ENCODE measurements at places on chromosomes 12 and 14.

GRCh38 chr12:88153959-88154358 lies 11.9 kb downstream of the TMTC3 start:
- no peak for DNase-seq

DNA sequence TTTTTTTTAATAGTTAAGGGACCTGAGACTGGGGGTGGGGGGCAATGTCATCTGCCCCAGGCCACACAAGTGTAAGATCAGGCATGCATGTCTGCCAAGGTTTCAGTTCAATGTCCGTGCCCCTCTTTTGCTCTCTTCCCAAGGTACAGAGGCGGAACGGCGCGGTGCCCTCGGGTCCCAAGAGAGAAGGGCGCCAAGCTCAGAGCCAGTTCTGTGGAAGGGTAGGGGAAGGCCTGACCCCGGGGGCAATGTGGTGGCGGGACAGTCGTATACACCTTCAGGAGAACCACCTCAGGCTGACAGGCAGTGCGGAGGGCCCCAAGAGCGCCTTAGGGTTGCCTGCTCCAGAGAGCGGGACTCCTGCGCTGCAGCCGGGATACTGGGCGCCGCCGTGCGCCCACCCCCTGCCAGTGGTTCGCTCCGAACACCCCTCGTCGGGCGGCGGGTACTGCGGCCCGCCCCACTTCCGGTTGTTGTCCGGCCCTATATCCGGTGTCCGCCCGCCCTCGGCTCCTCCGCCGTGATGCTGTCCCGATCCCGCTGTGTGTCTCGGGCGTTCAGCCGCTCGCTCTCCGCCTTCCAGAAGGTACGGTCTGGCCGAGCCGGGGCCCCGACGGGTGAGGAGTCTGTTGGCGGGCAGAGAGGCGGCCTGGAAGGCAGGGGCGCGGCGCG lies at the start of gene DLST:
DLST (plus strand) TSS at position 486 of the 672 bp plus-strand sequence; CDS start at position 524, 38 bp downstream.
- DNase-seq: peak; percentile 87

GRCh38 chr12:91967590-91967989 lies 178.1 kb downstream of the BTG1 start:
- no peak for DNase-seq

DNA sequence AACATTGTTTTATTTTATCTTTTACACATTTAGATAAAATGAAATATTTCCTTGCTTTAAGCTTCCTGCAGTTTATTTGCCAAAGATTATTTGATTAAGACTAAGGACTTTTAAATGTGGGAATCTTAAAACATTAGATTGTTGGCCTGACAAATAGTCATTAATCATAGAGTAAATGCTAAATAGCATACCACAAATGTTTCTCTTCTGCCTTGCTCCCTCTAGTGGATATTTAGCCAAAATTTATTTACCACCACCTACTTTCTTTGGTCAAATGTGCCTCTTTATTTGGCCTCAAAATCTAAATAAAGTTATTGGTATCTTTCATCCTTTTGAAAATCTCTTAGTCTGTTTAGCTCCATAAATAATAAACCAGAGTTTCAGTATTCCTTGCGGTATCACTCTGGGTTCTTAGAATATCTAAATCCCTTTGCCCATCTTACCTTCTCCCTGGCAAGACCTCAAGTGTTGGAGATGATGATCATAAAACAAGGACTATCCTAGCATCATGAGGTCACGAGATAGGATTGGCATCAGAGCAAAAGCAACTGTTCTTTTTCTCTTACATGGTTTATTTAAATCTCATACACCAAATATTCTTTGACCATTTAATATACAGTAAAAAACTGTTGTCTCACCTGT lies 150.6 kb upstream of the AEBP2 start:
- no peak for DNase-seq

DNA sequence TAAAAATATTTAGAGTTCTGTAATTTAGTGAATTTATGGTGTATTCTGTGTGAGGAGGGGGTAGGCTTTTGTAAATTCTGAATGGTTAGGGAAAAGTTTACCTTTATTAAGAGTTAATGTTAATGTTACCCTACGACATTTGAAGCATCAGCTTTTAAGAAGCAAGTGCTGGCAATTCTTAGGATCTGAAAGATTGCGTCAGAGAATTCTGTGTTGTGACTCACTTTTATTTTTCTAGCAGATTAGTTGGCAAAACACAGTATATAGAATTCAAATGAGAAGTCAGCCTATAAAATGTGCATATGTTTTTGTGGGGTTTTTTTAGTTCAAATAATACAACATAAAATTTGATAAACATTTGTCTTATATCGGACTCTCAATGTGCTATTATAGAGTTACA lies 97.6 kb downstream of the RAD52 start:
- no peak for DNase-seq

DNA sequence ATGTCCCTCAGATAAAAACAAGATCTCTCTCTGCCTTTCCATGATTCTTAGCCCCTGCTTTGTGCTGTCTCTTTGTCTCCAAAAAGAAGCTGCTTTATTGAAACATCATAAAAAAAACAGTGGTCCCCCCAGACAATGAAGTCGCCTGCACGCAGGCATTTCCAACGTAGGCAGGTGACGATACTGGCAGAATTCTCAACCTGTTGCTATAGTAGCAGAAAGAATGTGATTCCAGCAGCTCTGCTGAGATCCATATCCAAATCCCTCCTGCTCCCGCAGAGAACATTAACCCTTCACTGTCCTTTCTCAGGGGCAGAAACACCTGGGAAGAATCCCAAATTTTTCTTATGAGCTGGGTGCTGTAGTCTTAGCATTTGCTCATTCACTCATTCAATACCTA lies 84.8 kb downstream of the STON2 start:
- DNase-seq: no peak

DNA sequence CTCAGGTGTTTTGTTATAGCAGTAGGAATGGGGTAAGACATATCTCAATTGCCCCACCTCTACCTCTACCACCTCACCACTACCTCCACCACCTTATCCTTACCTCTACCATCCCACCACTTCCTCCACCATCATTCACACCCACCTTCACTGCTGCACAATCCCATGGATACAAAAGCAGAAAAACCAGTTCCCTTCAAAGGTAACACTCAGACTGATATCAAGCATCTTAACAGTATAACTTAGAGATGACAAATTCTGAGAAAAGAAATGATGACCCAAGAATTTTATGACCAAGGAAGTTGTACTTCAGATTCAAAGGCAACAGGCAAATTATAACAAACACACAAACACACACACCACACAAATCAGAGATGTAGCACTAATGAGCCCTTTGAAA lies 189.4 kb downstream of the NUAK1 start:
- no peak for DNase-seq

DNA sequence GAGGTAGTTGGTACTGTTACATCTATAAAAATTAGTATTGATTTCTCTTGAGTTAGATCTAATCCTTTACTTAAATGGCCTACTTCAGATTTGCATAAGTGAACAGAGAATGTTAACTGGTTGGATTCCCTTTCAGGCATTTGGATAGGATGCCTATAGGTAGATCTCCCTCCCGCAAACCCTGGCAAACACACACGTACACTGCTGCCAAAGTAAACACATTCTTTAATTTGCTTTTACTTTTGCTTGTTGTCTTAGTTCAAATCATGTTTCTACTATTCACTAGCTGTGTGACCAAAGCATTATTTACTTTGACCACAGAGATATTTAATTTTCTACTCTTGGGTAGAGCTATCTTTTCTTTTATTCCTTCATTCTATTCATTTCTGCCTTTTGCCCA lies 936.1 kb upstream of the FBXO33 start:
- DNase-seq: no peak

GRCh38 chr14:89137526-89138163 lies 279.4 kb downstream of the FOXN3 start:
- no peak for DNase-seq

DNA sequence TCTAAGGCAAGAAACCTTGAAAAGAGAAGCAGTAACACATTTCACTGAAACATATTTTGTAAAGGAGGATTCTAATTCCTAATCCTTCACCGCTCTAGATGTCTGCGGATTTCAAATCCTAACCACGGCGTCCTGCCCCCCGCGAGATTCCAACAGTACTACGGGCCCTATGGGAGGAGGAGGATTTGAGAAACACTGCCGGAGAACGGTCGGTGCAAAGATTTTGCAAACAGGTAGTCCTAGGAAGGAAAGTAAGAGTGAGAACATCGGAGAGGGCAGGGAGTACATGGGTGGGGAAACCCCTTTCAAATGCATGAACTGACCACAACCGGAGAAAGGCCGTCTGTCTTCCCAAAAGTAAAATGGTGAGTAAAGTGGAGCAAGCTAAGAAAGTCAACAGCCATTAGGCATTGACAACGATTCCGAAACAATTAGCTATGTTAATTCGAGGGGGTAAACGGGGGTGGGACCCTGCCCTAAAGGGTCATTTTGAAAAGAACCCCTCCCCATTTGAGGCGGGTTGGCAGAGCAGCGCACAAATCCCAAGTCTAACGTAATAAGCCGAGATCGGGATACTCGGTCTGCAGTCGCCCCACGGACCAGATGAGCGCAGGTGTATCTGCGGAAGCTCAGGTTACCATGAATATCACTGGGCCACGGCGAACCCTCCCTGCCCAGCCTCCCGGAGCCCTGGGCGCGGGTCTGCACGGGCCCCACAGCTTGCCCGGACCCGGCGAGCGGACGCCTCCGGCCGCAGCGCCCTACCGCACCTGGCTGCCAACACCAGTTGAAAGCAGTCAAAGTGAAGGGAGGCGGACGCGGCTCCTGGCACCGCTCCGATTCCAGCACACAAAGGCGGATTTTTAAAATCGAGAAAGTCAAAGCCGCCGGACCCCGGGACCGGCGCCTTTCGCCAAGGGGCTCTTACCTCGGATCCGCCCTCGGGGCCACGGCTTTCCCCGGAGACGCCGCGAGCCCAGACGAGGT lies 662 bp downstream of the EPS8 start:
- peak; percentile 66 for DNase-seq
